ENCODE measurements at places on chromosomes 3 and 15.

DNA sequence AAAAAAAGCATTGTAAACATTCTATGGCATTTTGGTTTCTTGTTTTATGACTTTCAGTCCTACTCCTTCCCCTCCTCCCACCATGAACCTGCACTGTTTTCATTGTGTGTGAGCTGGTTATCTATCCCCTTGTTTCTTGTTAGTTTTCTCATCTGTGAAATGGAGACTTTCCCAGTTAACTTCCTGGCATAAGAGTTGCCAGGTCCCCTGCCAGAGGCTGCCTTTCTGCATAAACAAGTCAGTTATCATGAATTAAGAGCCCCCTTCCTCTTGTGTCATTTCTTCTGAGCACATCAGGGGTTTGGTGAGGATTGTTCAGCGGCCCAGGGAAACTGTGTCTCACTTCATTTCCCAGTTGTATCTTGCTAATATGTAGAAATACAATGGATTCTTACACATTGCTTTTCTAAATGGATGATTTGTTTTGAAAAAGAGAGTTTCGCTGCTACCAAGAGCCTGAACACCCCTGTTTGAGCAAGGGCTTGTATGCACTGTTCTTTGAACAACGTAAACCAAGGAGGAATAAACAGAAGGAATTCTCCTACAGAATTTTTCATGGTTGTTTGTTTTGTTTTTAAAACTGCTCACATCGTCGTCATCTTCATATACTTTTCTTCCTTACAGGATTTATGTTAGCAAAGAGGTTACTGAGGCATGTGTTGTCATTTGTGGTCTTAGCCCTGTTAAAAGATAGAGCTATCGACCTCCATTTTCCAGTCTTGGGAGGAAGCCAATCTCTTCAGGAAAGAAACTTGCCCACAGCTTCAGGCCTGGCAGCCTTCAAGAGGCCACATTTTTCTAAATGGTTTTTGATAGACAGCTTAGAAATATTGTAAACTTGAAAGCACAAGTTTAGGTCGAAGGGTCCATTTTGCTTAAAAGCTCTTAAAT is 144.6 kb upstream of the IL12A start:
- DNase-seq, result no peak

DNA sequence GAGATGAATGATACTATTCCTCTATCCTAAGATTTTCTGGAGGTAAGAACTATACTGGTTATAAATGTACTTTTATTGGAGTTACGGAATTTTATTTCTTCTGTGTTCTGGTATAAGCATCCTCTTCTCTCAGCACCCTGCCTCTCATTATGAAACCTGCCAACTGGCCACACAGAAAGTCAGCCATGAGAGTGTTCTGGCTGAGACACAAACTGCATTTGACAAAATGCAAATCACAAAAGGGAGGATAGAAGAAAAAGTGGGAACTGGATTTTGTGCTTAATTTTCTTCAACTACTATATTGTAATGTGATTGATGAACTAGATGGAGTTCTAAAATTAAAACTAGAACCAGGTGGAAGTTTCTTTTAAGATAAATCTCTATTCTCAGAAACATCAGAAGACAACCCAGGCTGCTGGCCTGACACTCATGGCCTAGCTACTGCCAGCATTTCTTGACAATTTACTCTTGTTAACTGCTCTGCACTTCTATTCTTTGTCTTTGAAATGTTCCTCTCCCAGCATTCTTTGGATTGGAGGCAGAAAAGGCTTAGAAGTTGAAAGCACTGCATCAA is 143.1 kb downstream of the WDR76 start:
- DNase-seq, result no peak

- no peak for DNase-seq
These were observed 66.9 kb downstream of the RNF13 start for GRCh38 chr3:149879872-149880271.

GRCh38 chr3:194134231-194134756 is 1.7 kb upstream of the HES1 start:
- DNase-seq, result no peak

DNA sequence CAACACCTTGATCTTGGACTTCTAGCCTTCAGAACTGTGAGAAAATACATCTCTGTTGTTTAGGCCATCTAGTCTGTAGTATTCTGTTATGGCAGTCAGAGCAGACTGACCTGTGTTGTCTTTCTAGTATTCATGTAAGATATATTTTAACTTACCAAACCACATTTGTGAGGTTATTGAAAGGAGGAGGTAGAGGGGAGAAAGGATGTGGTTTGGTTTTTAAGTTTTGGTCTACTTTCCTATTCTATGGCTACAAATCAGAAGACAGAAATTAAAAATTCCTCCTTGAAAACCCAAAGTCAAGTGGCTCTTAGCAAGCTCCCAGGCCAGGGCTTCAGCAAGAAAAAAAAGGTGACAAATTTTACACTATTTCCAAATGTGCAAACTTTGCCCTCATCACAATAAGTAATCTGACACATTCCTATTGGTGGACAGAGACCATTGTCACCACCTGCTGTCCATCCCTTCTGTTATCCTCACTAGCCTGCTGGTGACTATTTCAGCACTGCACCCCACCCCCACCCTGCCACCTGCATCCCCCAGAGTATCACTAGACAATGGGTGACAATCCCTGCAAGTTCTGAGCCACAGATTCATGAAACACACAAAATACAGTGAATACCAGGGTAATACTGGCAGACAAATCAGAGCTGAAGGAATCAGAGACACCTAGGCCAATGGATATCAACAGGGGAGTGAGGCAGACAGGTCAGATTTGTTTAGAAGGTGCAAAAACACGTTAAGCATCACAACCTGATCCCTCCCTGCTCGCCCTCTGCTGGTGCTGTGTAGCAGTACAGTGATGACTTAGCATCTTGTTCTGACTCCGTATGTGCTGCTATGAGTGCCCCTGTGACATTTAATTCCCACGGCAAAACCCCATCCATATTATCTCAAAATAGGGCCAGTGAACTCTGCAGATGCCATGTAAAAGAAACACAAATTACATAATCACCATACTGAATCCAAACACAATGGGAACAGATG is 79.0 kb upstream of the DCLK3 start:
- DNase-seq, result no peak

GRCh38 chr3:40921251-40921650 is 278.1 kb upstream of the CTNNB1 start:
- DNase-seq, result no peak

DNA sequence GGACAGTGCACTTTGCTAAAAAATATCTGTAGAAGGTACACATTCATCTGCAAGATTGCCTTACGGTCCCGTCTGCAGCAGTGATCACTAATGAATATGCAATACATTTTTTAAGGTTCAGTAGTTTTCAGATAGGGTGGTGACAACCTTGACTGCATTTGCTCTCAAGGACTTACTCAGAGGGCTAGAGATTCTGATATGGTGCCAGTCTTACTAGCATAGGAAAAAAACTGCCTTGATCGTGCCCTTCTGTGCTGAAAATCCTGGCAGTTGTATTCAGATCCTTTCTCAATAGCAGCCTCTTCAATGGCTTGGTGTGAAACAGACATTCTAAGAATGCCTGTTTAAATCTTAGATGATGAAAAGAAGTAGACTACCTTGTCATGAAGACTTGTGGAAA is 411.9 kb upstream of the CCDC54 start:
- no peak for DNase-seq

GRCh38 chr15:79172032-79172481 is 81.5 kb upstream of the RASGRF1 start:
- no peak for DNase-seq

GRCh38 chr3:197478746-197479668 is 76.8 kb downstream of the BDH1 start:
- no peak for DNase-seq

- no peak for DNase-seq
These were observed 624 bp downstream of the BRK1 start for GRCh38 chr3:10116138-10116460.

GRCh38 chr3:180808823-180809575 is 103.5 kb upstream of the FXR1 start:
- peak; percentile 10 for DNase-seq

DNA sequence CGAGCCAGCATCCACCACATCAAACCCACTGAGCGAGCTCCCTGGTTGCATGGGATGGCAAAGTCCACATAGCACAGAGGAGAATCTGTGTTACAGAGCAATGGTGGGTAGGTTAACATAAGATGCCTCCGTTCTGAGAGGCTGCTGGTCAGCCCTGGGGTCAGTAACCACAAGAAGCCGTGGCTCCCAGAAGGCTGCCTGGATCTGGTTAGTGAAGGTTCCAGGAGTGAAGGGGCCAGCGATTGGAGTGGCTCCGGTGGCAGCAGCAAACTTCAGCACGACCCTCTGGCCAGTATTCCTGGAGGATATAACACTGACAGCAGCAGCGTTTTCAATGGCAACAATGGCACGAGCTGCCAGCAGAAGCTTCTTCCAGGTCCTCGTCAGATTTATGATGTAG is 18.4 kb upstream of the PIGZ start:
- no peak for DNase-seq

- DNase-seq, result no peak
These were observed 455 bp upstream of the TRPM1 start for GRCh38 chr15:31102039-31102321.

DNA sequence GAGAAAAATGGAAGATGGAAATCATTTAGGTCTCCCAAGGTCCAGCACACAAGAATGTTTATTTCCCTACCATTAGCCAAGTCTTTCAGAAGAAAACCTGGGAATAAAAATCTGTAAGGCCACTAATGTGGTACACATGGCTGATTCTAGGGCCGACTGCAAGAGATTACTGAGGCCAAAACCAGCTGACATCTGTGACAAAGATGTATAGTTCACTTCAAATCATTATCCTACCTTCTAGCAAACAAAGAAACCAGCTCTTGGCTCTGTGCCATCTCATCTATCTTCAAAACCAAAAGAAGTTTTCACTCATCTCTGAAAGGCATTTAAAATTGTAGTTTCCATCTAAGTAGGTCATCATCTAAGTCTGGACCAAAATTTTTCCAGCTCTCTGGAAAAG is 43.9 kb downstream of the ERC2 start:
- DNase-seq, result no peak

- DNase-seq, result no peak
These were observed 149.9 kb downstream of the LRRK1 start for GRCh38 chr15:101068961-101069653.

DNA sequence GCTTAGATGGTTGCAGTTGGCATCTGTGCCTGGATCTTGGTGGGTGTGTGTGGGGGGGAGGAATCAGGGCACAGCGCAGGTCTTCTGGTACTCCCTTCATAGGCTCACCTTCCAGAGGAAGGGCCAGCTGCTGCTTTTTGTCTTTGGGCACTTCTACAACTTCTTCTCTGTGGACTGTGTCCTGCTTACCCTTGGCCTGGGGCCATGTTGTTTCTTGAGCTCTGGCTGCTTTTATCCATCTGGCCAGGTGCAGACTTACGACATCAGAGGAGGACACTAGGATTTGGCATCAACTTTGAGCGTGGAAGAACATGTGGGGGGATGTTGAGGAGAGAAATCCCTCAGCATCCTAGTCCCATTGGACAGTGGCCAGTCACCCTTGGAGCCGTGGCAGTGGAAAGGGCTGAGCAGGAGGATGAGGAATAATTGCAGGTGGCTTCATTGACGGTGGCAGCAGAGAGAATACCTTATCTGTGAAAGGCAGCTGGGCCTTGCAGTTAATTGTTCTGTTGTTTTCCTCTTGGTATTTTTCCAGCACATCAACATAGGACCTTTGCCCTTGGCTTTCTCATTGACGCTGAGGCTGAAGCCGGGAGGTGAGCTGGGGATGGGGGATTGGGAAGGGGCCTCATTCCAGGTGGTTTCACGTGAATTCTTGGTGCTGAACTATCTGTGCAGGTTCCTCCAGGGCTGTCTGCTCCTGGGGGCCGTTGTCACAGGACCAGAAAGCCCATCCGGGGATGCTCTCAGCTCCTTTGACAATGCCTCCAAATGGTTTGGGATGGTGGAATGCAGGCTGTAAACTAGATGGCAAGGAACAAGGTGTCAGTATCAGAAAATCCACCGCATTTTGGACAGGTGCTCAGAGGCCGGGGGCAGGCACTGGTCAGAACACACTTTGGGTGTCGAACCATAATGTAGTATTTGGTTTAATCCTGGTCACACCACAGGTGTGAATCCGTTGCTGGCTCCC is 9.7 kb downstream of the EPHB1 start:
- DNase-seq, result no peak

DNA sequence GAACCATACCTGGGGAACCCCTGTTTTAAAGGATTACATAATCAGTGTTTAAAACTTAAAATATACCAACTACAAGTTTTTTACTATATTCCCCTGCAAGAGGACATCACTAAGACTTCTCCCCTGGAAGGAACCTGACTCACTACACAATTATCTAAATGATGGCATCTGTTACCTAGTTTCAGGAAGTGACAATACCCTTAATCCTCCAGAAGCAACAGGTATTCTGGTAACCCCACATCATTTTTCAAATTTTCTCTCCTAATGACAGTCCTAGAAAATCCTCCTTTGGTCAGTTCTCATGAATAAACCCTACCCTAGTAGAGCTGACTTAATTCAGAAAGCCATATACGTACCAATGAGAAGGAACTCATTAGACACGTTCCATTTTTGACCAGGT is 78.4 kb downstream of the RFX7 start:
- no peak for DNase-seq

DNA sequence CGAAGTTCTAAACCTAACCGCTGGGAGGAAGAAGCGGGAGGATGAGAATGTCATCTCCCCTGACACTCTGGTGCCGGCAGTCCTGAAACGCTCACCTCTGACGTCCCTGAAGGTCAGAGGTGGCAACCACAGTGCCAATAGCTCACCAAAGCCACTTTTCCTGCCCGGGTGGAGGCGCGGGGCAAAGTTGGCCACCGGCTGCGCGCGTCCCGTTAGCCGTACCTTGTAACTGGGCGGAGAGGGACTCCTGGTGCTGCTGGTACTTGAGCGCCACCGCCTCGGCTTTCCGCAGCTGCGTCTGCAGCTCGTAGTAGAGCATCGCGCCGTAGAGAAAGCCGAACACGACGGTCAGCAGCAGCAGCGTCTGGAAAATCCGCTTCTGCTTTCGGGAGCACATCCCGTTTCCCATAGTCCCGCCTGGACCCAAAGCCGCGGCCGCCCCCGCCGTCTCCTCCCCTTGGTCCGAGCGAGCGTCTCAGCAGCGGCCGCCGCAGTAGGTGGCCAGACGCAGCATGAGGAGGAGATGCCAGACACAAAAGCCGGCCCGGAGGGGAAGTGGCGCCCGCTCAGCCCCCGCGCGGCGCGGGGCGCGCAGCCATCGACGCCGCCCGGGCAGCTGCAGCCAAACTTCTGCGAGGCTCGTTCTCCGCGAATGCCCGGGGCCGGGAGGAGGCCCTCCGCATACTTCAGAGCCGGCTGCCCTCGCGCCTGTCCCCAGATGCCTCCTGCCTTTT is 680 bp downstream of the GOLIM4 start:
- DNase-seq, result peak; percentile 29

DNA sequence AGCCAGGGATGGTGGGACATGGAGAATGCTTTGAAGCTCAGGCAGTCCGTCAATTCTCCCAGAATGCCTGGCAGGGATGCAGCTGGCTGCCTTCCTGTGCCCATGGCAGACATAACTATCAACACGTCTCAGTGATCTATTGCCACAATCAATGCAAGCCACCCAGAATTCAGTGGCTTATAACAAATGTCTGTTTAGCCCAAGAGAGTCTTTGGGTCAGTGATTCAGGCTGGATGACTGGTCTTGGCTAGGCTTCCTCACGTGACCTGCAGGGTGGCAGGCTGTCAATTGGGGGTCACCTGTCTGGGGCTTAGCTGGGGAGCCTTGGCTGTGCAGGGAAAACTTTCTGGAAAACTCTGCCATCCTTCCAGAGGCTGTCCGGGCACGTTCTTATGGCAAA is 213.1 kb upstream of the LRRFIP2 start:
- no peak for DNase-seq

GRCh38 chr3:175919133-175919532 is 1060.0 kb downstream of the NAALADL2 start:
- no peak for DNase-seq

All from NCI-H2081 treated with DMSO at 0.1 percent for 48 hours (cell line).